NCI-H1092 (cell line): ENCODE measurements at places on chromosomes 16 and 17.

- no peak for DNase-seq
Observed at GRCh38 chr17:5600041-5600440, 15.7 kb upstream of the NLRP1 start.

DNA sequence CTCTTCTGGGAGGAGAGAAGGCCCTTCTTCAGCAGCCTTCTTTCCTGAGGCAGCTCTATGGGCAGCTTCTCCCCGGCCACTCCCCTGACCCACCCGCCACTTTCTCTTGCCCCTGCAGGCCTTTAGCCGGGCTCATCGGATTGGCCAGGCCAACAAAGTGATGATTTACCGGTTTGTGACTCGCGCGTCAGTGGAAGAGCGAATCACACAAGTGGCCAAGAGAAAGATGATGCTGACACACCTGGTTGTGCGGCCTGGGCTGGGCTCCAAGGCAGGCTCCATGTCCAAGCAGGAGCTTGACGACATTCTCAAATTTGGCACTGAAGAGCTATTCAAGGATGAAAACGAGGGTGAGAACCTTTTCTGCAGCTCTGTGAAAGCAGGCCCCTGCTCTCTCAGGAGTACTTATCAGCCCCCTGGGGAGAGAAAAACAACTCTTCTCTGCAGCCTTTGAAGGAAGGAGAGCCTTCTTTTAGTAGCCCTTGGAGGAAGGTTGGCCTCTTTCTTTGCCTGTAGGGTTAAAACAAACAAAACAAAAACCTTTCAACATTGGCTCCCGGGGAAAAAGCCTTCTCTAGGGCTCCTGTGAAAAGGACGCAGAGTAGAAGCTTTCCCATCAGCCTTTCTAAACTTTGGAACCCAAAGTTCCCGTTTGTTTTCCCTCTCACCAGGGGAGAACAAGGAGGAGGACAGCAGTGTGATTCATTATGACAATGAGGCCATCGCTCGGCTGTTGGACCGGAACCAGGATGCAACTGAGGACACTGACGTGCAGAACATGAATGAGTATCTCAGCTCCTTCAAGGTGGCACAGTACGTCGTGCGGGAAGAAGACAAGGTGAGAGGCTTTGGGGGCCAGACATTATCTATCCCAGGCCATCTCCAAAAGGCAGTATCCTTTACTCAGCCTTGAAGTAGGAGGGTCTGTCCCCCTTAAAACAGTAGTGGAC, 12.7 kb downstream of the RNF227 start:
- no peak for DNase-seq

DNA sequence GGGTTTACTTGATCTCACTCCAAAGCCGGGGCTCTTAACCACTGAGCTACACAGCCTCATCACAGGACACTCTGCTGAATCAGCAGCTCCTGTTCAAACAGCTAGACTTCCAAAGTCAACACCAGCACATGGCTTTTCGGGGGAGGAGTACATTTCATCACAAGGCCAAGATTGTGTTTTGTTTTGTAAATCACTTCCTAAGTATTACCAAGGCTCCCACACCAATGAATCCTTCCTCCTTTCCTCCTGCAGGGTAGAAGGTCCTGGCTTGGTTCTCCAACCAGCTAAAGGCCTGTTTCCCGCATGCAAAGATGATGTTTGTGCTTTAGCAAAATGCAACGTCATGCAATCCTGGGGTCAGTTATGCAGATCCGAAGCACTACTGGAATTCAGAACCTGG, 152.5 kb downstream of the XYLT1 start:
- no peak for DNase-seq

GRCh38 chr17:16273499-16273898, 56.5 kb downstream of the PIGL start:
- no peak for DNase-seq

DNA sequence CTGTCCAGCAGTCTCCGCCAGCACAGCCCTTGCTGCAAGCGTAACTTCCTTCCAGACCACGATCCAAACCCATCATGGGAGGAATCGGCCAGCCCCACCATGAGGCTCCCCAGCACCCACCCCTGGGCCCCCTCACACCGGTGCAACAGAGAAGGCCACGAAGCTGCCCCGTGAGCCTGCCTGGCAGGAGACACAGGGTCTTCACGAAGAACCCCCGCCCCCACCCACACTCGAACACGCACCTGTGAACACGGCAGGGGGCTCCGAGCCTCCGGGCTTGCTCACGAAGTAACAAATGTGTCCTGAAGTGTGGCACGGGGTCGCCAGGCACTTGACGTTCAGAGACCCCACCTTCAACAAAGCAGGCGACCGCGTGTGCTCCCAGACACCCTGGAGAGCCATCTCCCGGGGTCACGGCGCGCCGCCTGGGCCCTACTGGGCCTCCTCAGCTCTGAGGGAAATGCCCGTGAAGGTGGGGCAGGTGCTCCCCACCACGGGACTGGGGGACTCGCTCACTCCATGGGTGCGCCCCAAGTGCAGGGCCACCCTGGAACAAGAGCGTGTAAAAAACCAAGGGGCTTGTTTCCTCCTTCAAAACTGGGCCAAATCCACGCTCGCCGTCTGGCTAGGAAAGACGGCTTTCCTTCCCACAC, 7.6 kb downstream of the HAGH start:
- no peak for DNase-seq

GRCh38 chr16:2089706-2090480, 42.1 kb downstream of the TSC2 start:
- no peak for DNase-seq

DNA sequence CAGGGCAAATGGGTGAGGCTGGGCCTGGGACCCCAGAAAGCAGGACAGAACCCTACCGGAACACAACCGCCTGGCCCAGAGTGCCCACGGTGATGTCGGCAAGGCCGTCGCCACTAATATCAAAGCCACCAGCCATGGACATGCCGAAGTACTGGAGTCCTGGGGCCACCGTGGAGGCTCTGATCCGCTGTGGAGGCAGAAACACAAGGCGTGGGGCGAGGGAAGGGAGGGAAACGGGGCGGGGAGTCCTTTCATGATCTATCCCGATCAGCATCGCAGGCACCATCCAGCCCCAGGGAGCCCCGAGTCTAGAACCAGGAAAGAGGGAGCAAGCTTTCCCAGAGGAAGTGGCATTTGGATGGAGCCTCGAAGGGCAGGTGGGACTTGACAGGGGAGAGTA, 26.6 kb downstream of the HASPIN start:
- DNase-seq, result no peak

DNA sequence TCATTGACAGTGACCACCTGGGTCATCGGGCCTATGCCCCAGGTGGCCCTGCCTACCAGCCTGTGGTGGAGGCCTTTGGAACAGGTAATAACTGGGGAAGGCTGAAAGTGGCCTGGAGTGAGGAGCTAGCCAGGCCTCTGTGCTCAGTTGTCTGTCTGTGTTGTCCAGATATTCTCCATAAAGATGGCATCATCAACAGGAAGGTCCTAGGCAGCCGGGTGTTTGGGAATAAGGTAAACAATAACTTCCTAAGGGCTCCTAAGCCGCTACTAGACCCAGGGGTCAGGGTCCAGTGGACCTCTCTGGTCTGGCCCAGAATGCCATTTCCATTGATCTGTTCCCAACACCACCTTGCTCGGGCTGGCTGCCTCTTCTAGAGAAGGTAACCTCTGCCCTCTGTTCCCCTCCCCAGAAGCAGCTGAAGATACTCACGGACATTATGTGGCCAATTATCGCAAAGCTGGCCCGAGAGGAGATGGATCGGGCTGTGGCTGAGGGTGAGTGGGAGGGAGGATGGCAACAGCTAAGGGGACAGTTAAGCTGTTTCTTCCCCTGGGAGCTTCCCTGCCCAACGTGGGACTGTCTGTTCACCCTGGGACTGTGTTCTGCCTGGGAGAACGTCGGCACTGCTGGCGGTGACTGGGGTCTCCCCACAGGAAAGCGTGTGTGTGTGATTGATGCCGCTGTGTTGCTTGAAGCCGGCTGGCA, 1.9 kb upstream of the MLX start:
- no peak for DNase-seq

- DNase-seq, result no peak
Observed at GRCh38 chr17:38357486-38358123, 6.0 kb downstream of the SOCS7 start.

DNA sequence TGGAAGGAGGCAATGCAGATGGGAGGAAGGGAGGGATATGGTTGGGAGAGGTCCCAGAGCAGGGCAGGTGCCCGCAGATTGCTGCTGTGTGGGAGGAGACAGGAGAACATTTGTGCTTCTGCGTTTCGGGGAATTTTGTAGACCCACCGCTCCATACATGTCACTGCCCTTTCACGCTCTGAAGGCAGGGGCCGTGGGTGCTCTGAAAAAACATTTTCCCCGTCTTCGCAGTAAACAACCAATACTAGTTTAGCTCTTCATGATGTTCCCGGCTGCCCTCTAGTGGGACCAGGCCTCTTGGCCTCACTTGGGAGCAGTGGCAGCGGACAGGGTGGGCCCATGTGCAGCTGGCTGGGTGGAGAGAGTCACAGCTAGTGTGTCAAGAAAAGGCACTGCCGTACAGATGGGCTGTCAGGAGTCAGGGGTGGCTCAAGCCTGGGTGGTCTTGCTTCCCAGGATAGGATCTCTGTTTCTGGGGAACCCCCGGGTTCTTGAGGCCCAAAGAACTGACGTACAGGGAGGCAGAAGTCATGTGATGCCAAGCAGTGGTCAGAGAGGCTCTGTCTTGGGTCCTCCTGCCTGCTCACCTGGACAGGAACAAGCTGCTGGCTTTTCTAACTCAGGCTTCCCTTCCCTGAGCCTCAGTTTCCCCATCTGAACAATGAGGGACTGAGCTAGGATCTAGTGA, 46.5 kb upstream of the CPNE2 start:
- peak; percentile 49 for DNase-seq
